Stimulated activated CD8-positive, alpha-beta memory T cell treated with anti-CD3 and anti-CD28 coated beads, Interleukin-12 subunit alpha, Interleukin-12 subunit beta, amount 100 ng/mL, for 4 hours (primary cell): ENCODE measurements at places on chromosomes 7 and 10.

DNA sequence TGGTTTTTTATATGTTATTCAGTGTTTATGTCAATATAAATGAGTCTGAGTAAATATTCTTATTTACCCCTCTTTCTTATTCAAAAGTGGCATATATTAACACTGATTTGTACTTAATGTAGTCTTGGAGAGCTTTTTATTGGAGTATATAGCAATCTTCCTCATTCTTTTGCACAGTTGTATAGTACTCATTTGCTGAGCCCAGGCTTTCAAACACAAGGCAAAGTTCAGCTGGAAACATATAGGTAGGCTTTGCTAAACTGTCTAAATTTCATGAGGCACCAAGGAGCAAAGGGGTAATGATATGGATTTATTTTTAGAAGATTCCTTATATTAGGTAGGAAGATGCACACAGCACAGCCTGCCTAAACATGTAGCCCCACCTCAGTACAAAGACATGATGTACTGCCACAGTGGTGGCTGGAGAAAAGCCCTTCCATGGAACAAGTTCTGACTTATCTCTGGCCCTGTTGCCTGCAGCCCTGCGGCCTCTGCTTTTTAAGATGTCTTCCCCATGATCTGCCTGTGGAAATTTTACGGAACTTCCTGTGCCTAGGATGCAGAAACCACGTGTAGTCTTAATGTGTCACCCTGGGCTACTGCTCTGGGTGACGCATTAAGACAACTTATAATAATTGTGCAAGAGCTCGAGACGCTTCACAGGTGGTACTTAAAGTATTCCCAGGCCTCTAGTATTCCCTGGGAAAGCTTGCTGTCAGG is 9.6 kb upstream of the PDCD4 start:
- no peak for DNase-seq

DNA sequence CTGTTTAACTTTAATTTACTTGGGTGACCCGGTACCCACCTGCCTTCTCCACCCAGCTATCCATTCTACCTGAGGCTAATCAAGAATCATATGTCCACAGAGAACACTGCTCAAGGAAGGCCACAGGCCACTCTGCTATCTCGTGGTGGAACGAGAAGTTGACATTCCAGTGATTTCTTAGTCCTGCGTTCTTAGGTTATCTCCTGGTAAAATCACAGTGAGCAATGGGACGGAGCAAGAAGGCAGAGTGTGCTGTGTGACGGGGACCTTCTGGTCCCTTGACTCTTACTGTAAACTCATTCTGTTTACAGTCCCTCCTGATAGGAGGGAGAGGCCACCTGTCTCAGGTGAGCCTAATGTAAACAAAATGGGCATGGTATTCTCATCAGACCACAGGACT is 256.6 kb downstream of the TNS3 start:
- no peak for DNase-seq

GRCh38 chr7:16998481-16999051 is 116.8 kb upstream of the AGR3 start:
- no peak for DNase-seq

- no peak for DNase-seq
Observed at GRCh38 chr7:34452363-34452762, 205.7 kb upstream of the NPSR1 start.

DNA sequence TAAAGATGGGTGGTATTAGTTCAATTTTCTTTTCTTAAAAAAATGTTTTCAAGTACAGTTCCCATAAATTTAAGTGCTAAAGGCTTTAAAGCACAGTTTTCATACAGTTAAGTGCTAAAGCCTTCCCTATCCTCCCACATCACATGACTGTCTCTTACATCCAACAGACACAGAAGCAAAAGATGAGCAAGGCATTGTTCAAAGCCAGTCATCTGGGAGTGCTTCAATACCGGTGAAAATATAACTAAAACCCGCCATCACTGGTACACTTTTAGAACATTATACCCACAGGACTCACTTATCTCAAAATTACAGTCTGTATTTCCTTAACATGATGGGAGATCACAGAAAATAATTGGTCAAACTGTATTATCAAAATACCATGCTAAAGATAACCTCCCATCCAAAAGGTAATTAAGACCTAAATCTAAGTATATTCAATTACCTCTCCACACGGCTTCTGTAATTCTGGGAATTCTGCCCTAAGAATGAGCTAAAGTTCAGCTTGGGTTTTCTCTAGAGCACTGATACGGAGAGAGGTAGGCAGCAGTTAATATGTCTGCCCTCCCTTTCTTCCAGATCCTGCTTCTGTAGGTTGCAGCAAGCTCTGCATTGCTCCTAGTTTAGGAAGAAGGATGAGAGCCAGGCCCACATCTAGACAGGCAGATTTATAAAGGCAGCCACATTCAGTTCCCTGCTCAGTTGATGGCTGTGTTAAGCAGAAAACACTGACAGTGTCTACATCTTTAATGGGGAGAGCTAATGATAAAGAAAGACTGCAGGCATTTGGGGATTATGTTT is 474.8 kb upstream of the PFKP start:
- no peak for DNase-seq

DNA sequence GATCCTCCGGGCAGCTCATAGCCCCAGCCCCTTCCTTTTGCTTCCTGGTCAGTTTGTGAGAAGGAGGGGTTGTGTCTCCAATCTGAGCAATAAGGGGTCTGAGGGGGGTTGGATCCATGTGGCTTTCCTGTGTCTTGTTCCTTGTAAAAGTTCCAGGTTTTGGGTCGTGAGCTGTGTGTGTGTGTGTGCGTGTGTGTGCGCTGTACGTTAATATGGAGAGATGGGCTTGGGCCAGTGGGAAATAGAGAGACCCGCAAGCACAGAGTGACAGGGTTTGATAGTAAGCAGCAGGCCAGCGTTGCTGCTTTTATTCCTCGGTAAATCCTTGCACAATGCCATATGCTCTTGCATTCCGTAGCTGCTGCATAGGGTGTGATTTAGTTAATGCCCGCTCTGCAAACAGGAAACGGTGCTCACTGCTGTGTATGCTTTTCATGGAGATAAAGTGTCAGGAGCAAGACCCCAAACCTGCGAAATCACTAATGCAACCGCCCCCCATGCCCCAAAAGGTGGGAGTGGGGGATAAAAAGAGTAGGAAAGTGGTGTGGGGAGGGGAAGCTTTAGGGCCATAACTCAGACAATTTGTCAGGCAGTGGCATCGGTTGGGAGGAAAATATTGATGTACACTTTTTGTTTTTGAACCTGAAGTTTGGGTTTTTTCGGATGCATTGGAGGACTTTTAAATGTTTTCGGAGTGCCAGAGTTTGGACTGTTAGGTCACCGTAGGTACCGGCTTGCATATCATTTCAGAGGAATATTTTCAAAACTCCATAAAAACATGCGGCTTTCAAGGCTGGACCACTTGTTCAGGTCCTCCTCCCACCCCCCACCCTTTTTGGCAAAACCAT is 108.7 kb downstream of the TCF7L2 start:
- no peak for DNase-seq

DNA sequence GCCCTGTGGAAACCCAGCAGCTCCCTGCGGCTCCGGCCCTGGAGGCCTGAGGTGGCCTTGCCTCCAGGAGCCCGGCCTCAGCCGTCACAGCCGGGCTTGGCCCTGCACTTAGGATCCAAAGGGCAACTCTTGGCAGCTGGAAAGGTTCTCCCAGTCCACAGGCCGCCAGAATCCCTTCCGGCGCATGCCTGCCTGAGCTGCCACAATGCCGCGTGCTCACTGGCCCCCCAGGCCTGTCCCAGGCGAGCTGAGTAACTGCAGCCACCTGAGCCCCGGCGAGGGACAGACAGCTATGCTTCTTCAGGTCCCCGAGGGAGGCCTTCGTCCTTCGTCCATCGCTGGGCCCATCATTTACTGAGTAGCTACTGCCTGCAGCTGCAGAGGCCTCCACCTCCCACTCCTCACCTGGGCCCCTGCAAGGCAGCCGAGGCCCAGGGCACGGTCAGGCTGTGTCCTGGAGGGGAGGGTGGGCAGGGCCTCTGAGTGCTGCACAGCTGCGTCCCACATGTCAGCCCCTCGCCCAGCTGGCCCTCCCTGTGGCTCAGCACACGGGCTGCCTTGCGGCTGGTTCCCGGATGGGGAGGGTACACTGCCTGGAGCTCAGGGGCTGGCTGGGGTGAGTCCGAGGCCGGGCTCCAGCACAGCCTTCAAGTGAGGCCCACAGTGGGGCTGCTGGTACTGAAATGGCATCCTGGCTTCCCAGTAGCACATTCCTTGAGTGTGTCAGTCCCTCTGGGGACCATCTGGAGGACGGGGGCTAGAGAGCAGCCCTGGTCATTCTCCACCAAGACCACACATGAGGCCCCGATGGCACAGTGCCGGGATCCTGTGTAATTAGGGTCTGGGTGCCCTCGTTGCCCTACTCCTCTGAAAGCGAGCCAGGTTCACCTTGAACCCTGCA is 172.5 kb downstream of the ELFN1 start:
- no peak for DNase-seq

- no peak for DNase-seq
Observed at GRCh38 chr10:74814797-74815196, 11.6 kb upstream of the KAT6B start.

GRCh38 chr10:29634764-29635625 is at the start of gene SVIL:
Gene SVIL (minus strand): TSS chr10:29634971. CDS start chr10:29555058, 79,913 bp downstream.
- DNase-seq, result no peak

GRCh38 chr7:30970074-30970473 is 6.3 kb downstream of the GHRHR start:
- no peak for DNase-seq

GRCh38 chr10:131585761-131586160 is 274.2 kb upstream of the TCERG1L start:
- DNase-seq, result no peak

DNA sequence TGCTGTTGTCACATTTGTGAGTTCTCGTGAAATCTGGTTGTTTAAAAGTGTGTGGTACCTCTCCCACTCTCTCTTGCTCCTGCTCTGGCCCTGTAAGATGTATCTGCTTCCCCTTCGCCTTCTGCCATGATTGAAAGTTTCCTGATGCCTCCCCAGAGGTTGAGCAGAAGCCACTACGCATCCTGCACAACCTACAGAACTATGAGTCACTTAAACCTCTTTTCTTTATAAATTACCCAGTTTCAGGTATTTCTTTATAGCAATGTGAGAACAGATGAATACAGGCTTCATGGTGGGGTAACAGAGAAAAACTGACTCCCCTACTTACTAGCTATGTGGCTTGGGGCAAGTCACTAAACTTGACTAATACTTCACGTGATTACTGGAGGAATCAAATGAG is 18.0 kb upstream of the STEAP4 start:
- no peak for DNase-seq

GRCh38 chr7:128067983-128068382 is 36.7 kb upstream of the LRRC4 start:
- no peak for DNase-seq

- DNase-seq, result no peak
Observed at GRCh38 chr10:80455461-80456349, 1.6 kb downstream of the TSPAN14 start.

DNA sequence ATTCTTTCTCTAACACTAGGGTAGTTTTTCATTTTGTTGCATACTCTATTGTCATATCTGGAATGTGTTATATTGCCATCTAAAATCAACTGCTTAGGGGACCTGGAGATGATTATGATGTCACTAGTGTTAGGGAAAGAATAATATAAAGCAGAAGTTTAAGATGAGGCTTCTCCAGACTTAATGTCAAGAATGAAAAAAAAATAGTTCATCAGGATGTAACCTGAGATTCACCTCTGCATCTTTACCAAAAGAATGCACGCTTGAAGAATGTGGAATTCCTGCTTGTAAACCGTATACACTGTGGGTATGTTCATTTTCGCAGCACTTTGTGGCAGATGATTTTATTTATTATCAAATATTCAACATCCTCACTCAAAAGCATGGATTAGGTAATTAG is 184.6 kb downstream of the ST7 start:
- DNase-seq, result no peak

- DNase-seq, result no peak
Observed at GRCh38 chr7:124566583-124566982, 199.0 kb downstream of the GPR37 start.
